Mucosa of descending colon (tissue), 3 donors: ENCODE measurements at places on chromosomes 5 and 9. TPM values are rescaled to one million over a fixed set of nuclear protein-coding genes. Genes with fewer than 3 reads are reported as not detected.

The IL4 gene
- not detected for total RNA-seq

The RAB3C gene
- 3.1 TPM for total RNA-seq

The HSPA4 gene
- total RNA-seq: 77.2 TPM

GRCh38 chr9:1659363-1659690 lies 355.8 kb upstream of the SMARCA2 start:
- no peak for DNase-seq

DNA sequence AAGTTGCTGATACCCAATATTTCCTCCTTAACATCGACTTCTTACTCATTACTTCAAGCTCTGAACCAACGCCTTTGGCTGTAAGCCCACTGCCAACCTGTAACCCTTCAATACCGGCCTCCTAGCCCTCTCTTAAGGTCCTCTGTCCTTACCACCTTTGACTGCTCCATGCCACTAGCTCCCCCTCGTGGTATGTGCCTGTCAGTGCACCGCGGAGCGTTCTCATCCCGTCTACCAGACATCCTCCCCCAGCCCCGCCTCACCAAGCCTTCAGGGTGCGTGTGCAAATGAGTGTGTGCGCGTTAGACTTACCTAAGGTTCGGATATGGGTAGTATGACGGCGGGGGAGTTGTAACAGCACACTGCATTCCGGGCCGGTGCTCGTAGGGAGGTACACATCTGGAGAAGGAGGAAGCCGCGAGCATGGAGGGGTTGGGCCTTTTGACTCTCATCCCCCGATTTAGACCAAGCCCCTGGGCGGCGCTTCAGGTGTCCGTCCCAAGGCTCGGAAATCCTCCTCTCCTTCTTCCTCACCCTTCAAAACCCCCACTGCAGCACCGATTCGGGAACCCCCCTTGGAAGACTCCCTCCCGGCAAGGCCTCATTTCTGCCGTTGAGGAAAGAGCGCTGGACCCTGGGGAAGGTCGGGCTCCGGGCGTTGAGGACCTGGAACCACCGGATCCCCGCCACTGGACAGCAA lies 2.8 kb upstream of the MYORG start:
- DNase-seq: peak; percentile 96

DNA sequence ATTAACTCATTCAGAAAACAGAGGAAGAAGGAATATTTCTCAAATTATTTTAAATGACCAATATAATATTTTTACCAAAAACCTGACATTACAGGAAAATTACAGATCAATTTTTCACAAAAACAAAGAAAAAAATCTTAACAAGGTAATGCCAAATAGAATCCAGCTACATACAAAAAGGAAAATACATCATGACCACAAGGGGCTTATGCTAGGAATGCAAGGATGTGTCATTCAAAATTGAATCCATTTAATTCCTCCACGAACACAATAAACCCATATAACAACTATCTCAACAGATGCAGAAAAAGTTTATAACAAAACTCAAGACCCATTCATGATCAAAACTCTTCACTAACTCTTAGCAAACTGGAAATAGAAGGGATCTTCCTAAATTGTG lies 239.8 kb downstream of the EPB41L4A start:
- DNase-seq: no peak

DNA sequence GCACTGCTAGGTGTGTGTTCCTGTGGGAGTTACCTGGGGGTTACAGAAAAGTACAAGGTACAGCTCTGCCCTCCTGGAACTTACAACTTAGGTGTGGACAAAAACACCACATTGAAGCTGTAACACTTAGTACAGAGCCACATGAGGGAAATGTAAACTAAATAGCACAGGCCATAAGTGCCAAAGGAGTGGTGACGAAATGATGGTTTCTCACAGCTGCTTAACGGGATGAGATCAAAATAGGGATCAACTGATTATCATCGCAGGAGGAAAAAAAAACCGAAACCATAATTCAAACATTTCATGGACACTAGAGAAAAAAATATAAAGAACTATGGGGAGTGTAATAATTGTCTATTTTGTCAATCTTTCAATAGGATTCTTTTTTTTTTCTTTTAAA lies 5.9 kb downstream of the LIX1 start:
- no peak for DNase-seq

GRCh38 chr9:70951749-70952727 lies 169.4 kb downstream of the TRPM3 start:
- DNase-seq: no peak

DNA sequence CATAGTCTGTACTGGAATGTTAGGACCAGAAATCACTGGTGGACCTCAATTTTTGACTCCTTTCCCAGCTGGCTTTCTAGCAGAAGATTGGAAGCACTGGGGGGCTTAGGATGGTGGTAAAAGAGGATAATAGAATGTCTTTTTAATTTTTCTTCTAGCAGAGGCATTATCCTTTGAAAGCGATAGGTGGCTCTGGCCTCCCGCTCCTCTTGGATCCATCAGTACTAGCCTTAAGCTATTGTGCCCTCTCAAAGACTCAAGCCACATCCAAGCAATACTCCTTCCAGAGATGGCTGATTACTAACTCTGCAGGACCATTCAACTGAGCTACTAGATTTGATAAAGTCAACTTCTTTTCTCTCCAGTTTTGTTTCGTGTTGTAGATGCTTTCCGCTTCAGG lies 610.6 kb downstream of the CDH12 start:
- no peak for DNase-seq
